Frontal cortex (tissue), 4 donors: ENCODE measurements at places on chromosomes 12 and 14. TPM values are rescaled to one million over a fixed set of nuclear protein-coding genes. Genes with fewer than 3 reads are reported as not detected.

The SPIC gene
- total RNA-seq, result not detected

The STXBP6 gene
- 37.9 TPM for total RNA-seq

The SERPINA10 gene
- total RNA-seq, result not detected

DNA sequence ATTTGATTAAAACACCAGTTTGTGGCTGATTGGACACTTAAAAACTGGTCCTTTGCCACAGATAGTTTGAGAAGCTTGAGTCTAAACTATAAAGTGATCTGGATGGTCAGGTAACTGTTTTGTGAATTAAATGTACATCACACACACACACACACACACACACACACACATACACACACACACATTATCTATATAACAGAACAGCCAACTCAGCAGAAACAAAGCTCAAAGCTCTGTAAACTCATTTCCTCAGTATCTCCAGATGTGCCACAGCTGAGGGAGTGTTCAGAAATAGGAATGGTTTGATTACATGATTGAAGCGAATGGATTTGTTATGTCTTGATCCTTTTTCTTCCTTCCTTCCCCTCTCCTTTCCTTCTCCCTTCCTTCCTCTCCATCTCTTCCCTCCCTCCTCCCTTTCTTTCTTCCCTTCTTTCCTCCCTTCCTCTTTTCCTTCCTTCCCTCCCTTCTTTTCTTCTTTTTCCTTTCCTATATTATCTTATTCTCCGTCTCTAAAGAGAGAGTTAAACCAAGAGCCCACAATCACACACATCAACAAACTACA lies 100.3 kb downstream of the LLPH start:
- no peak for DNase-seq

DNA sequence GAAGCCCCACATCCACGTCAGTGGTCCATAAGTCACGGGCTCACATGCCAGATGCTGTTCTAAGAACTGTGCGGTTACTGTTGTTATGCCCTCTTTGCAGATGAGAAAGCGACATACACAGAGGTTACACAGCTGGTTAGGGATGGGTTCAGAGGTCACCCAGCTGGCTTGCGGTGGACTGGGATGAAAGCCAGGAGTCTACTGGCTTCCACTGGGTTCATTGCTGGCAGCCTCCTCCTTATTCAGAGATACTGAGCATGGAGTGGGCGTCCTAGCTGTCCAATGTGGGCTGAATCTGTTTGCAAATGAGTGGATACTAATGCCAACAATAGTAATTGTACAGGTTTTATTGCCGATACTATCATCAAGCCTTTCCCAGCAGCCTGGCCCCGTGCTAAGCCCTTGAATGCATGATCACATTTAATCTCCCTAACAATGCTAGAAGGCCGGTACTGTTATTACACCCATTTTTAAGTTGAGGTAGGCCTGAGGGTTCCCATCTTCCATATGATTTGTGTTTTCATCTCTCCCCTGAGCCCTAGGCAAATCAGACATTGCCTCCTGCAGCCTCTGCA lies 129.1 kb downstream of the PLXNC1 start:
- DNase-seq, result peak; percentile 21

- DNase-seq, result no peak
These were observed 30.3 kb downstream of the PITPNM2 start for GRCh38 chr12:123120452-123121166.

DNA sequence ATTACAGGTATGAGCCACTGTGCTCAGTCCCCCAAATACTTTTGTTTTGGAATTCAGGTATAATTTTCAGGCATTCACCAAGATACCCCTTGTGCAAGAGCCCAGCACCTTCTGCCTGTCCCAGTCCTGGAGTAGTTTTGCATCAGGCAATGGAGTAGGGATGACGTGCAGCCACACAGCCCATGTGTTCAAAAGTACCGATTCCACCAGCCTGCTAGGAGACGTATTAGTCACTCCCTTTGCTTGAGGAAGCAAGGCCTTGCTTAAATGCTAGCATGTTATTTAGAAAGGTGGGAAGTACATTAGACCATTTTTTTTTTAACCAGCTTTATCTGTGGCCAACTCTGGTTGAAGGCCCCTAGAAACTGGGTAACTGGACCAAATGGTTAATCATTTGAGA lies 15.0 kb upstream of the GALNT16 start:
- DNase-seq, result no peak

- DNase-seq, result no peak
These were observed 62.6 kb upstream of the CORO1C start for GRCh38 chr12:108793756-108794441.

DNA sequence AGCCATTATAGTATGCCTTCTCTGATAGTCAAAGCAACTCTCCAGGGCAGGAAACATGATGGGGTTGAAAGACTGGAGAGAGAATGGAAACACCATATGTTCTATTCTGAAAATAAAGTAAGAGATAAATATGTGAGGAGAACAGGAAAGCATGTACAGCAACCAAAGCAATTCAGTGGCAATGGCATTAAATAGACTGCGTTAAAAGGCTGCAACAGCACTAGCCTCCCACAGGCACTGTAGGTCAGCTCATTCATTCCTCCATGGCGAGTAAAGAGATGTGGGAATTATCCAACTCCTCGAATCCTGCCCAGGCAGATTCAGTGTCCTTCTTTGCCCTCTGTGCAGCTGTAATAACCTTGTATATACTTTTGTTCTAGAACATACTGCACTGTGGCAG lies 43.8 kb downstream of the ANO6 start:
- no peak for DNase-seq

- DNase-seq, result peak; percentile 84
These were observed 5.3 kb upstream of the ACACB start for GRCh38 chr12:109110988-109111495.
